Diencephalon (tissue), 1 donor: ENCODE measurements at places on chromosomes 1 and 21. TPM values are rescaled to one million over a fixed set of nuclear protein-coding genes. Genes with fewer than 3 reads are reported as not detected.

The TCHHL1 gene
- total RNA-seq = not detected

The PLPPR4 gene
- total RNA-seq = 126 TPM

The LRRC71 gene
- 1.2 TPM for total RNA-seq

The HP1BP3 gene
- total RNA-seq = 334 TPM

The KRTAP11-1 gene
- total RNA-seq = not detected

The KCNAB2 gene
- total RNA-seq = 21.5 TPM

The CAMK2N1 gene
- 128 TPM for total RNA-seq

The EPHA2 gene
- 2.5 TPM for total RNA-seq

The FMO2 gene
- 1.2 TPM for total RNA-seq

The LCE2A gene
- total RNA-seq = not detected

The MIGA1 gene
- total RNA-seq = 31.8 TPM

The RPTN gene
- not detected for total RNA-seq

The PDZK1IP1 gene
- total RNA-seq = not detected

The LSM10 gene
- 6.2 TPM for total RNA-seq

The CHTOP gene
- total RNA-seq = 68.7 TPM

The CFHR5 gene
- total RNA-seq = not detected

The NUDT4B gene
- total RNA-seq = 5.5 TPM

The SYT11 gene
- total RNA-seq = 260 TPM

The KCNH1 gene
- total RNA-seq = 12.5 TPM

The PCP4 gene
- 34.8 TPM for total RNA-seq

The TNFRSF25 gene
- 11.8 TPM for total RNA-seq

The KMO gene
- 1.4 TPM for total RNA-seq

The FGR gene
- 1.4 TPM for total RNA-seq

The GFI1 gene
- total RNA-seq = not detected

The LCE3E gene
- total RNA-seq = not detected

The SNRPE gene
- total RNA-seq = 65.0 TPM

The GJB4 gene
- not detected for total RNA-seq

The ADAMTS4 gene
- 1.2 TPM for total RNA-seq

The LMX1A gene
- total RNA-seq = 3.7 TPM

The OR2T2 gene
- total RNA-seq = not detected

The LRRC52 gene
- total RNA-seq = not detected

The CELA2B gene
- not detected for total RNA-seq

The SLC22A15 gene
- 28.6 TPM for total RNA-seq

The GNPAT gene
- total RNA-seq = 59.3 TPM

The NLRP3 gene
- total RNA-seq = 1.8 TPM

The NID1 gene
- total RNA-seq = 18.0 TPM

The DYNLT5 gene
- total RNA-seq = 26.1 TPM

The CFHR2 gene
- not detected for total RNA-seq

The FMO5 gene
- 1.4 TPM for total RNA-seq

The ANKRD65 gene
- 1.6 TPM for total RNA-seq

The GJA5 gene
- 2.3 TPM for total RNA-seq

The OR2C3 gene
- total RNA-seq = 0.23 TPM

The NHLH2 gene
- 16.1 TPM for total RNA-seq

The ADCY10 gene
- total RNA-seq = 0.69 TPM

The CD1D gene
- total RNA-seq = 0.23 TPM

The MFAP2 gene
- total RNA-seq = 7.4 TPM

The LCE1C gene
- not detected for total RNA-seq
